ENCODE measurements at places on chromosomes 5 and 9. TPM values are rescaled to one million over a fixed set of nuclear protein-coding genes. Genes with fewer than 3 reads are reported as not detected.

The TRIP13 gene
- 71.6 TPM for polyA plus RNA-seq

The TJP2 gene
- 108 TPM for polyA plus RNA-seq

DNA sequence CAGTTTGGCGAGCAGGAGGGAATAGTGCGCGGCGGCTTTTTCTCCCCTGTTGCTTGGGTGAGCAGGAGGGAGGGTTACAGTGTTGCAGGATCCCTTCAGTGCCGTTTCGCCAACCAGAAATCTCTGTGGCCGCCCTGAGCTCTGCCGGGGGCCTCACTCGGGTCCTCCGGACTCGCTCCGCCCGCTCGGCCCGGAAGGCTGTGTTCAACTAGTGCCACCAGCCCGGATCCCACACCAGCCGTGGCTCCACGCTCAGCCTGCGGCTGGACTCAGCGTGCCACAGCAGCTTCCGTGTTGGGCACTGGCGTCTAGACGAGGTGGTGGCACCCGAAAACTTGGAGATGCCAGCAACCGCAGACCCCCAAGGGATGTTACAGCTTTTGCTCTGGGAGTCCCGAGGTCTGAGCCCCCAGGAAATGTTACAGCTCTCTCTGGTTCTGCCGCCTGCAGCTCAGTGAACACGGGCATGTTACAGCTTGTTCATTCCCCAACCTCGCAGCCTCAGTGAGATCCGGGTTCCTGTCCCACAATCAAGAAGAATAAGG lies 16.0 kb upstream of the OR13C9 start:
- no peak for DNase-seq

The SLC26A2 gene
- polyA plus RNA-seq = 7.4 TPM

DNA sequence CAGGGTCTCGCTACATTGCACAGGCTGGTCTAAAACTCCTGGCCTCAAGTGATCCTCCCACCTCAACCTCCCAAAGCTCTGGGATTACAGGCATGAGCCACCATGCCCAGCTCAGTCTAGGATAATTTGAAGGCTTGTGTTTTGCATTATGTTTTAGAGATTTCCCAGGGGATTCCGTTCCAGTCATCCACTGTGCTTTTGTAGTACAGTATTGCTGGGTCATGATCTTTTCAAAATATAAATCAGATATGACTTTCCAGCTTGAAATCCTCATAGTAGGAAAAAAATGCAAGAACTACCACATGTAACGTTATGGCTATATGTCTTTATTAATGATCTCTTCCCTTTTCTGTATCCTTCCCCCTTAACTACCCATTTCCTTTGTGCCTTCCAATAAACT lies 338.1 kb downstream of the PRELID2 start:
- no peak for DNase-seq

GRCh38 chr9:69121155-69122081 lies 52.7 kb upstream of the TJP2 start:
- DNase-seq = peak; percentile 58

DNA sequence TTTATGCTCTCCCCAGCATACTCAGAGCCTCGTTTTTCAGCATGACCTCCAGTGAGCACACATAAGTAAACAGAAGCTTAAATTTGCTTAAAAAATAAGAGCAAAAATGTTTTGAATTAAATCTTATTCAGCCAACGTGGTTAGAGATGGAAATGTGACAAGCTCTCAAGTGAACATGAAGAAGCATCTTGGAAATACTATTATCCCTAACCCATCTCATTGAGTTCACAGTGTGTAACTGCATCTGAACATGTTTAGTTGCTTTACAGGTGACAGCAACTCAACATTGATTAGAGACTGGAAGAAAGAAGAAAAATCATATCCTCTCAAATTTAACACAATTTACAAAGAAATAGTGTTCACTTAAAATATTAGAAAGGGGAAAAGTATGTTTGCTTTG lies 1785.1 kb downstream of the MAT2B start:
- no peak for DNase-seq

DNA sequence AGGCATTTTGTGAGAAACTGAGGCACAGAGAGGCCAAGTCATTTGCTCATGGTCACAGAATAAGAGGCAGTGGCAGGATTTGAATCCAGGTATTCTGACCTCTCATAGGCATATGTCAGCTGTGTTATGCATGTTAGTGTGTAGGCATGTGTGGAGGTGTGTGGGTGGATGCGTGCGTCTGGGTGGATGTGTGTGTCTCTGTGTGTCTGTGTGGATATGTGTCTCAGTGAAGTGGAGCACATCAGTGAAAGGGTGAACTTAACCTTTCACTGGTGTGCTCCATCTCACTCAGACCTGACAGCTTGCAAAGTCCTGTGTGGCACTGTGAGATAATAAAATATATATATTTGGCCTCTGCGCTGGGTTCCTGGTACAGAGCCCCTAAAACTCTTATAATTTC lies 32.0 kb upstream of the SMU1 start:
- peak; percentile 6 for DNase-seq

DNA sequence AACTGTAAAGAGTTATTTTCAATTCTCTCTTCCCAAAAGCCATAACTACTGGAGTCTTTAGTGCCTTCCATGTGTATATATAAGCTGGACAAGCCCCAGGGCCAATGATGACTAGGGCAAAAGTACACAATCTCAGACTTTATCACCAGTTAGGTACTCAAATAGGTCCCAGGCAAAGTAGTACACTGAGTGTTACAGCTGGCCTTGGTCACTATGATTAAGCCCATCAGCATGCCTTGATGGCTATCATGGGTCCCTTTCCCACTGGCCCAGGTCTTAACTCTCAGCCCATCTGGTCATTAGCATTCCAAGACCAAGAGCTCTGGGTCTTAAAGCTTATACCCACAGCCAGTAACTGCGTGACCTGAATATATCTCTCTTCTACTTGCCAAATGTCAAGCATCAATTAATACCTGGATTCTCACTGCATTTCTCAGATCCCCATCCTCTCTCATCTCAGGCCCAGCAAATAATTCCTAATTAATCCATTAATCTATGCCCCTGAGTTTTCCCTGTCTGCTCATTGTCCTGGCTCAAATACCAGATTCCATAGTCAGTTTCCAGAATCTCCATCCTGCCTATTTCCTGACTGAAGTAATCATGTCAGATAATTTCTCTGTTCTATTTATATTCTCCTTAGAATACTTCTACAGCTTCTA lies 62.3 kb downstream of the NR6A1 start:
- no peak for DNase-seq

Data from testis (tissue), 5 donors.